Colonic mucosa (tissue), 4 donors: ENCODE measurements at places on chromosomes 11 and 22. TPM values are rescaled to one million over a fixed set of nuclear protein-coding genes. Genes with fewer than 3 reads are reported as not detected.

DNA sequence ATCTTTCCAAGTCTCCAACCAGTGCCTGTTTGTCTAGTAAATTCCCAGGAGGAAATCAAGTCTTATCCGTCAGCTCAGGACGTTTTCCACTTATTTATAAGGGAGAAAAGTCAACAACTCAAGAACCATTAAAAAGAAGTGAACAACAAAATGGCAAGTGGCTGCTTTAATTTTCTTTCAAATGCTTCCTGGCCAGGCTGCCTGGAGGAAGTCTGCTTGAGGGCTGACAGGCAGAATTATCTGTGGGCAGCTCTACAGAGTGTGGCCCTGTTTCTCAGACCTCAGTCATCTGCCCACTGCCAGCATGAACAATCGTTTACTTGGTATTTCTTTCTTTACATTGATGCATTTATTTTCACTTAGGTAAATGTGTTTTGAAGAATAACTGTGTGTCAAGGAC lies 281.9 kb upstream of the ISX start:
- no peak for DNase-seq

DNA sequence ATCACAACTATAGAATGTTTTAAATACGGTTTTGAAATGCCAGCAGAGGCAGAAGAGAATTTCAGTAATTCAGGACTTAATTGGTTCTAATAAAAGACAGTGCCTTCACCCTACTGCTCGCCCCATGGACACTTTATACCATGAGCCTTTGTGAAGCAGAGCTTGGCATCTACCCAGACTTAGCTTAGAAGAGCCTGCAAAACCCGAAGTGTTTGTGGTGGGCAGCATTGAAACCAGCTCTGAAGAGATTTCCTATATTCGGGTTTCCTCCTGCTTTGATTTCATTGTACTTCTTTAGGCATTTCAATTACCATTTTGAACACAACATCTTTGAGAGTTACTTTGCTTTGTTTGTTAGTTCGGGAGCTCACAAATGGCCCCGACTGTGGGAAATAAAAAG lies 185.1 kb upstream of the MTNR1B start:
- no peak for DNase-seq

DNA sequence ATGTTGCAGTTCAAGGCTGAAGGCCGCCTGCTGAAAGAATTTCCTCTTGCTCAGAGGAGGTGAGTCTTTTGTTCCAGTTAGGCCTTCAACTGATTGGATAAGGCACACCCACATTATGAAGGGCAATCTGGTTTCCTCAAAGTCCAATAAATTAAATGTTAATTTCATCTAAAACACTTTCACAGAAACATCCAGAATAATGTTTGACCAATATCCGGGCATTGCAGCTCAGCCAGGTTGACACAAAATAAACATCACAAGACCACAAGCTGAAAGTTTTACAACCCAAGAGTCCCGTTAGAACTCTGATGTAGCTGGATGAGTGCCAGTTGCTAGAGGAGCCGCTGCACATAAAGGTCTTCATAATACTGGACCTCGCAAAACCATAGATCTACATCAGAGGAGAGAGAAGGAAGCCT lies 64.9 kb upstream of the EED start:
- DNase-seq = no peak

NECTIN1 gene
- 53.0 TPM for total RNA-seq

GRCh38 chr11:100726680-100727079 lies 39.6 kb downstream of the ARHGAP42 start:
- no peak for DNase-seq

GRCh38 chr11:80240245-80240644 lies 799.4 kb upstream of the TENM4 start:
- no peak for DNase-seq

GRCh38 chr11:120023120-120023519 lies 114.8 kb downstream of the TRIM29 start:
- no peak for DNase-seq

MOGAT2 gene
- 168 TPM for total RNA-seq
